ENCODE measurements at places on chromosomes 4 and X. TPM values are rescaled to one million over a fixed set of nuclear protein-coding genes. Genes with fewer than 3 reads are reported as not detected.

The SSX4 gene
- not detected for polyA plus RNA-seq

The GAGE12G gene
- not detected for polyA plus RNA-seq

DNA sequence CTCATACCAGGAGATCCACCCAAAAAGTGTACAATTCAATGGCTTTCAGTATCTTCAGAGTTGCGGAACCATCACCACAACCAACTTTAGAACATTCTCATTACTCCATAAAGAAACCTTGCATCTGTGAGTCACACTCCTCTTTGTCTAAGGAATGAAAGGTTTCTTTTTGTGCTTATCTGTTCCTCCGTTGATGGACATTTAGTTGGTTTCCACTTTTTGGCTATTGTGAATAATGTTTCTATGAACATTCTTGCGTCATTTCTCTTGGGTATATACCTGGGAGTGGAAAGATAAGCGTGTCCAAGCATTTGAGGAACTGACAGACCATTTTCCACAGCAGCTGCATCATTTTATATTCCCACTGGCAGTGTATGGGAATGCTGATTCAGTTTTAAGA is 10.6 kb downstream of the FAM184B start:
- DNase-seq: no peak

GRCh38 chr4:137543198-137543597 is 10.9 kb upstream of the PCDH18 start:
- DNase-seq: no peak

- DNase-seq: no peak
Measured at GRCh38 chr4:17008834-17009345, 110.4 kb upstream of the LDB2 start.

DNA sequence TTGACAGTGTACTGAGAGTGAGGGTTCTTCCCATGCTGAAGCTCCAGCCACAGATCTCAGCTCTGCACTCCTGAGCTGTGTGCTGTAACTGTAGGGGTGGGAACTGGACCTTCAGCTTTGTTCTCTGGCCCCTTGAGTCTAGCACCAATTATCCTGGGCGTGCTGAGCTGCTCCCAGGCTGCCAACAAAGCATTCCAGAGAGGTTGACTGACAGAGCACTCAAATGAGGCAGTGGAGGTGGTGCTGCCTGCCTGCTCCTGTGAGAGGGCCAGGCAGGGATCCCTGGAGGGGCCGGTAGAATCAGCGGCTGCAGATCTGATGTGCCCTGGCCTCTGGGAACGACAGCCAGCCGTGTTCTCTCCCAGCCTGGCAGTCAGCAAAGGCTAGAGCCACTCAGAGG is 375.7 kb upstream of the AADAT start:
- DNase-seq: no peak

Data from ovary (tissue), 10 donors.